Hematopoietic multipotent progenitor cell treated with erythropoietin and hydrocortisone succinate and interleukin-3 and kit ligand, for 8 days (in vitro differentiated cells): ENCODE measurements at places on chromosomes 6 and 20.
A peak's percentile ranks its signal among the peaks of the same experiment; 100 is the strongest.

- no peak for DNase-seq
Measured at GRCh38 chr6:167150941-167151549, 6.7 kb downstream of the GPR31 start.

DNA sequence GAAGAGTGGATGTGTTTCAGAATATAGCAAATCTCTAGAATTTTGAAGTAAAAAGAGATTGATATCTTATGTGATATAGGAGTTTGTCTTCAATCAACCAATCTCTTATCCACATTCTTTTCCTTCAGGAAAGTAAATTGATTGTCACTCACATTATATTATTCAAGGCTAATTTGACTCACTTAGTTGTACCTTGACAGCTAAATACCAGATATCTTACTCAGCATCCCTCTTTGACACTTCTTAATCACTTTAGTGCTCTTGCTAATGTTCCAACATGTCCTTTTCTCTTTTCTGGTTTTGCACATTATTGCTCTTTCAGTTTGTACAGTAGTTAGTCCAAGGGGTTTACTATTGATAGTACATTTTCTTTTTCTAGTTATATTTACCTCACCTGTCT, 286.9 kb upstream of the PTCHD4 start:
- no peak for DNase-seq

GRCh38 chr6:169160855-169161560, 92.6 kb downstream of the THBS2 start:
- no peak for DNase-seq

GRCh38 chr6:87697581-87698546, 4.2 kb downstream of the AKIRIN2 start:
- DNase-seq = peak; percentile 34

DNA sequence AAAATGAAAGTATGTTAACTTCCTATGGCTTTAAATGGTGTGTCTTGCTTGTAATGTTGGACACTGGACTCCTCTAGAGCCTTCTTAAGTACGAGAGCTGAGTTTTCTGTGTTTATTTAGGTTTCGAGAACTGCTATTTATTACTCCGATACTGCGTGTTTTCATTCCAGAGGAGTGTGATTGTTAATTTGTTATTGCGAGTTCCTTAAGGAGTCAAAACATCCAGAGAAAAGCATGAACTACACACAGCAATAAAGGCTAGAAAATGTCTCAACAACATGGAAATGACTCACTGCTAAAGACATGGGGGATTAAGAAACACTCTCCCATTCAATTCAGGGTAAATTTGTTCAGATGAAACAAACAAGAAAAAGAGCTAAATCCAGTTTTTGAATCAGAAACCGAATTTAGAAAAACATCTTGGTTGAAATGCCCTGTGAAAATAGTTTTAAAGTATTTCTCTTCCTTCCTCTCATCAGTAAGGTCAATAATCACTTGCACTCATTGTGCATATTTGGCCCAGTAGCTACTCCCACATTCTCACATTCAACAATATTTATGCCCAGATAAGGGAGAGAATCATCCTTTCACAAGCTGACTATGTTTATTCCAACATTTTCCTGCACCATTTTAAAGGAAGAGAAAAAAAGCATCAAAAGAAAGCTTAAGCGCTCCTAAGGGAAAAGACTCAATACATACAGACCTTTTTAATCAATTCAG, 36.0 kb downstream of the ATXN1 start:
- DNase-seq = no peak

GRCh38 chr6:11423667-11424066, 113.9 kb upstream of the TMEM170B start:
- no peak for DNase-seq

DNA sequence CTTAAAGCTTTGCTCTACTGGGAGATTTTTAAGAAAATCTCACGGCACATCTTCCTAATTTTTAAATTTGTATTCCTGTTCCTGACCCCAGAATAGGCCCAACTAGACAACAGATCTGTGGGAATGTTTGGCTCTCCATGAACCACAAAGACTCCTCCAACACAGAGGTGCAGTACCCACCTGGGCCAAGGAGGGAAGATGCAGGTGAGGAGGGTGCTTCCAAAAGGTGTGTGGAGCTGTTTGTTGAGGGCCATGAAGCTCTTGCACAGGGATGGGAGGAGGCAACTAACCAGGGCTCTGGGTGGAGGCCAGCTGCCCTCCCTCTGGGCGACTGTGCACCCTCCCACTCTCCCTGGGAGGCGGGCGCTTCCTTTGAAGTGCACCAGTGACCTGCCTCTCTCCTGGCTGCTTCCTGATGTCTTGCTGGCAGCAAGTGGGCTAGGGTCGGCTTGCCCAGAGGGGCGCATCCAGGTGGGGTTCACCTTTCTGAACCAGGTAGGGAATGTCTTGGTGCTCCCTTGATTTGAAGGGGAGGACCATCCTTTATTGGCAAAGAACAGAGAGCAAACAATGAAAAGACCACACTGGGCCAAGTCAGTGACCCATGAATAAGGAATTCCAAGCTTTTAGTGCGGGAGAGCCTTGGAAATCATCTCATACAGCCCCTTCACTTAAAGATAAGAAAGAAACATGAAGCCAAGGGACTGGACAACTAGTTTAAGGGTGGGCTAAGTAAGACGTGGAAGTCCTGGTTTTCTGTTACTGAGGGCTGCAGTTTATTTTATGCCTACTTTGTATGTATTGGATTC, 76.0 kb downstream of the ANKRD6 start:
- DNase-seq = peak; percentile 41

DNA sequence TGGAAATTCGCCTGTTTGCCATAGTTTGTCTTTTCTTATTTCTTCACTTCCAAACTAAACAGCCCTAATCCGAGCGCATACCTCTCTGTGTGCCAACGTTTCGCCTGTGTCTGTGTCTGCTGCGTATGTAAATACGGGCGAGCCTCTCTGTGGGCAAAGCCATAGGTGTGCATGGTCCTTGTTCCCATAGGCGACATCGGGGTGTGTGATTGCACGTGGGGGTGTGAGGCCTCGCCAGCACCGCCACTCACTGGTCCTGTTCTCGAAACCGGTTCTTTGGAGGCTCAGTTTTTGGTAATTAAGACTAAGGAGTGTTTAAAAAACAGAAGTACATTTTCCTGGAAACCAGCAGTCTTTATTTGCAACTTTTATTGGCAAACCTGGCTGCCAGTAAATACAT, 6.0 kb upstream of the FOXC1 start:
- DNase-seq = no peak

GRCh38 chr20:39954621-39955020, 734.4 kb downstream of the MAFB start:
- no peak for DNase-seq

DNA sequence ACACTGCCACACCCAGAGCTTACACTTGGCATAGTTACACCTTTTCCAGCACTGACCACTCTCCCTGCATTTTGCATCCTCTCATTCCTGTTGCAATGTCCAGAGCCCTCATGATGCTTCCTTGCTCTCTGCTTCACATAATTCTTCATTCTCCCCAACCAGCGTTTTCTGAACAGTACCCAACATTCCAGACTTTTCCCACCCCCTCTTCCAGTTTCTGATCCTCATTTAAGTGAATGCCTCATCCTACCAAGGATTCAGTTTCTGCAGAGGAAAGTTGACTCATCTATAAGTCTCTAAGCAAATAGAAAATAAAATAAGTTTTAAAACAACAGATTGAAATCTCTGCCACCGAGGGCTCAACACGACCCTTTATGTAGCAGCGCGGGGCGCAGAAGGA, 321.3 kb upstream of the TCF21 start:
- DNase-seq = no peak

- no peak for DNase-seq
Measured at GRCh38 chr6:12355354-12355753, 65.2 kb downstream of the EDN1 start.

- no peak for DNase-seq
Measured at GRCh38 chr6:330948-331347, 38.7 kb downstream of the DUSP22 start.

DNA sequence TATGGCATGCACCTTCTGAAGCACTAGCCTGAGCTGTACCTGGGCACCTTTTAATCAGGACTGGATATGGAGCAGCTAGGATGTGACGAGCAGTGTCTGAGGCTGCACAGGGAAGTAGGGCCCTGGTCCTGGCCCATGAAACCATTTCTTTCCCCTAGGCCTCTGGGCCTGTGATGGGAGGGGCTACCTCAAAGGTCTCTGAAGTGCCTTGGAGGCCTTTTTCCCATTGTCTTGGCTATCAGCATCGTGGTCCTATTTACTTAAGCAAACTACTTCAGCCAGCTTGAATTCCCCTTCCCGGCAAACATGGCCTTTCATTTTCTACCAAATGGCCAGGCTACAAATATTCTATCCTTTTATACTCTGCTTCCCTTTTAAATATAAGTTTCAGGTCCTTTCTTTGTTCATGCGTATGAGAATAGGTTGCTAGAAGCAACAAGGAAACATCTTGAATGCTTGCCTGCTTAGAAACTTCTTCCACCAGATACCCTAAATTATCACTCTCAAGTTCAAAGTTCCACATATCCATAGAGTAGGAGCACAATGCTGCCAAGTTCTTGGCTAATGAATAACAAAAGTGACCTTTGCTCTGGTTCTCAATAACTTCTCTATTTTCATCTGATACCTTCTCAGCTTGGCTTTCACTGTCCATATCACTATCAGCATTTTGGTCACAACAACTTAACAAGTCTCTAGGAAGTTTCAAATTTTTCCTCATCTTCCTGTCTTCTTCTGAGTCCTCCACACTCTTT, 673.1 kb downstream of the HTR1B start:
- DNase-seq = no peak

DNA sequence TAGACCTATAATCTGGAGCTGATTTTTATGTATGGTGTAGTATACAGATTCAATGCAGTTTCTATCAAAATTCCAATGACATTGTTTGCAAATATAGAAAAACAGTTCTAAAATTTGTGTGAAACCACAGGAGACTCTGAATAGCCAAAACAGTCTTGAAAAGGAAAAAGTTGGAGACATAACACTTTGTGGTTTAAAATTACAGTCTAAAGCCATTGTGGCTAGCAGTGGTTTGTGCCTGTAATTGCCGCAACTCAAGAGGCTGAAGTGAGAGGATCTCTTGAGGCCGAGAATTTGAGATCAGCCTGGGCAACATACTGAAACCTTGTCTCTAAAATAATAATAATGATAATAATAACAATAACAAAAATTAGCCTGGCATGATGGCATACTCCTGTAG, 213.7 kb downstream of the CDKAL1 start:
- no peak for DNase-seq

- no peak for DNase-seq
Measured at GRCh38 chr6:18235524-18235923, 28.8 kb downstream of the DEK start.

GRCh38 chr20:53872561-53873229, 197.7 kb downstream of the BCAS1 start:
- DNase-seq = no peak
